Stimulated activated CD4-positive, alpha-beta T cell treated with anti-CD3 and anti-CD28 coated beads, Interleukin-2, amount 100 ng/mL, for 48 hours (primary cell): ENCODE measurements at places on chromosomes 7 and 10.
A peak's percentile ranks its signal among the peaks of the same experiment; 100 is the strongest.

GRCh38 chr7:63065684-63066083 lies 933.0 kb upstream of the ZNF722 start:
- DNase-seq: no peak

DNA sequence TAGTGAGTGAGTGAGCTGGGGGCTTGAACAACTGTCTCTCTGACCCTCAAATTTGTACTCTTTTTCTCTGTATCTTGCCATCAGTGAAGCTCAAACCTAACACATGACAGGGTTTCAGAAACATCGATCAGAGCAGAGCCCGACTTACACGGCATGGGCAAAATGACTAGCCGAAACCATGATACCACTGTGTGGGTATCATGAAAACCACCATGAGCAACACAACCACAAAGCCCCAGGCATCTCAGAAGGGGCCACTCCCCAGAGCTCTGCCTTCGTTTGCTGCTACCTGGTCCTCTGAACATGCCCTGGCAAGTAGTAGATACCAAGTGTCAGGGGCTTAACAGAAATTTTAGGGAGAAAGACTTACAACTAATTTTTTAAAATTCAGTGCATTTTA lies 308.5 kb downstream of the WDR11 start:
- DNase-seq: no peak

DNA sequence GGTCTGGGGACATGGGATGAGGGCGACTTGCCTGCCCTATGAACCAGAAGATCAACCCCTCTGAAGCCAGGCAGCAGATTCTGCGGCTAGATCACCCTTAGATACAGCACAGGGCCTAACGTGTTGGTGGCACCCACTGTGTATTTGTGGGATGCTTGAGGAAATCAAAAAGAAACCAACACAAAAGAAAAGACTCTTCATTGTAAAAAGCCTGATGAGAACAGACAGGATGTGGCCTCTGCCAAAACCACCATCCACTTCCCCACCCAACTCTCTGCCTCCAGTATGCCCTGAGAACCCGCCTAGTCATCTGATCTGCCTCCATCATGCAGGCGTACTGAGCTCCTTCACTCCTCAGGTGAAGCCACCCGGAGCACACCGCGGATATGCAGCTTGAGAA lies 97.2 kb upstream of the INSYN2A start:
- DNase-seq: no peak

DNA sequence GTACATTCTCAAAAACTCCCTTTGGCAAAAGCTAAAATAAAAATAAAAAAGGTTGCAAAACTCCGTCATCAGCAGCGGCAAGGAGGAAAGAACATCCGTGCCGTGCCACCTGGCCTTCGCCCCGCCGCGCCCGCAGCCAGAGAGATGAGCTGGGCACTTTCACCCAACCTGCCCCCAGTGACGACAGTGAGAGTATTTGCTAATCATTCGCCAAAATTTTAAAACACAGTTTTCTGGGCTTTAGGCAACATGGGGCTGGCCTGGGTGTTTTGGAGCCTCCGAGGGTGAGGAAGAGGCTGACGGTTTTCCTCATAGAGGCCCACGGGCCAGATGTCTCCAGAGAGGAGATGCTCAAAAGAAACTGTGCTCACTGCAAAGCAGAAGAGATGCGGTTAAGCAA lies 128.2 kb downstream of the PRKAG2 start:
- DNase-seq: no peak

GRCh38 chr7:121908042-121908441 lies 35.1 kb downstream of the PTPRZ1 start:
- no peak for DNase-seq

DNA sequence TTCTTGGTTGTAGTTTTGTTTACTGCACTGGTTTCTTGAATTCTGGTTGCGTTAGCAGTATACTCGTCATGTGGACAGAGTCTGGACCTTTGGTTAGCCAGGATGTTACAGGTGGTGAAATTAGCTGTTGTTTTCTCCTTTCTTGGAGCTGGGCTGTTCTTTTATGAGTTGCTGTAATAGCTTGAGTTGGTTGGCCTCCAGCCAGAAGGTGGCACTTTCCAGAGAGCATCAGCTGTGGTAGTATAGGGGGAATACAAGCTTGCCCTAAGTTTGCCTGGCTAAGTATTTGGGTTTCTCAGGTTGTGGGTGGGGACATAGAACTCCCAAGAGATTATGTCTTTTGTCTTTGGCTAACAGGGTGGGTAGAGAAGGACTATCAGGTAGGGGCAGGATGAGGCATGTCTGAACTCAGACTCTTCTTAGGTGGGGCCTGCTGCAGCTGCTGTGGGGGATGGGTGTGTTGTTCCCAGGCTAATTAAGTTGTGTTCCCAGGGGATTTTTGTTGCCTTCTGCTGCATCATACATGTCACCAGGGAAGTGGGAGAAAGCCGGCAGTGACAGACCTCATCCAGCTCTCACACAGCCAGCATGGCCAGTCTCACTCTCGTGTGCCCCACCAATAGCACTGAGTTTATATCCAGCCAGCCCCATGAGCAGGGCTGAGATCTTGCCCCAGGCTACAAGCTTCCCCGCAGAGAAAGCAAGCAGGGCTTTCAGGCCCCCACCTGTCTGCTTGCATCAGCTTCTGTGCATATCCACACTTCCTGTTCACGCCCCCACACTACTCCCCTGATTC lies 246.7 kb upstream of the TPK1 start:
- DNase-seq: no peak

GRCh38 chr7:5230265-5231067 lies 40.4 kb downstream of the WIPI2 start:
- no peak for DNase-seq

GRCh38 chr10:88270871-88271713 lies 312.0 kb downstream of the RNLS start:
- DNase-seq: peak; percentile 47

- DNase-seq: no peak
Measured at GRCh38 chr7:49840751-49841405, 67.4 kb downstream of the VWC2 start.

GRCh38 chr7:154990964-154991540 lies 11.9 kb downstream of the PAXIP1 start:
- no peak for DNase-seq

GRCh38 chr7:140656548-140657515 lies 15.9 kb upstream of the ADCK2 start:
- no peak for DNase-seq

GRCh38 chr10:80589726-80590373 lies 52.1 kb downstream of the SH2D4B start:
- DNase-seq: no peak

- no peak for DNase-seq
Measured at GRCh38 chr10:67971311-67971710, 86.9 kb downstream of the SIRT1 start.

DNA sequence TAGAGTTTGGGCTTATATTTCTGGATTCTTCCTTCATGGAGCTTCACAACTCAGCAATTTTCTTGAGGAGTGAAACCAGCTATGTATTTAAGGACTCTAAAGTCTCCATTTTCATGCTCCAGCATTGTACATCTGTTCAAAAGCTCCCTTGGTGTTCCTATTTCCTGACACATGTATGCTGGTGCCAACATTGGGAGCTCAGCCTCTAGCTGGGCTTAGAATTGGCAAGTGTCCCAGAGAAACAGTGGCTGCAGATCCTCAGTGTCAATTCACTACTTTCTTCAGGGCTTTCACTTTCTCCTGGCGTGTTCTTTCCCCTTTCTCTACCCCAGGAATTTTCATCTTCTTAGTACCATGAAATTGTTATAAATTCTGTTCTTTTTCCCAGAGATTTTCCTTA lies 103.1 kb downstream of the ZNF467 start:
- no peak for DNase-seq

DNA sequence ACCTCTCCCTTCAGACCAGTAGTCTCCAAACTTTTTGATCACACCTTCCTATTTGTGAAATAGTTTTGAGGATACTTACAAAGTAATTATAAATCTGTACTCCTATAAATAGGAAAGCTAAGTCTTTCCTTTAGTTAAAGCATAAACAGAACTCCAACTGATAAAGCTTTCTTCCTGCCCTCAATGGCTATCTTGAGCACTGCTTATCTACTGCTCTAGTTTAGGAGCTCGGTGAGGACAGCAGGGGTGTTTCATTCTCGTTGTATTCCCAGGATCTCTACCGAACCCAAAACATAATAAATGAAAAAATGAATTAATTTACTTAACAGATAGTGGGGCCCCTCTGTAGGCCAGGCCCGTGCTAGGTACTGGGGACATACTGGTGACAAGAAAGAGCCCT lies 17.7 kb downstream of the SORBS1 start:
- no peak for DNase-seq

GRCh38 chr7:104175361-104175984 lies 32.3 kb downstream of the ORC5 start:
- DNase-seq: no peak
